ENCODE measurements at places on chromosomes 1 and 21. TPM values are rescaled to one million over a fixed set of nuclear protein-coding genes. Genes with fewer than 3 reads are reported as not detected.

MYBPH gene
- not detected for total RNA-seq

ARHGAP30 gene
- total RNA-seq: 291 TPM

SPEN gene
- 91.7 TPM for total RNA-seq

GPR157 gene
- total RNA-seq: 14.1 TPM

NID1 gene
- 0.33 TPM for total RNA-seq

INAVA gene
- not detected for total RNA-seq

DNA sequence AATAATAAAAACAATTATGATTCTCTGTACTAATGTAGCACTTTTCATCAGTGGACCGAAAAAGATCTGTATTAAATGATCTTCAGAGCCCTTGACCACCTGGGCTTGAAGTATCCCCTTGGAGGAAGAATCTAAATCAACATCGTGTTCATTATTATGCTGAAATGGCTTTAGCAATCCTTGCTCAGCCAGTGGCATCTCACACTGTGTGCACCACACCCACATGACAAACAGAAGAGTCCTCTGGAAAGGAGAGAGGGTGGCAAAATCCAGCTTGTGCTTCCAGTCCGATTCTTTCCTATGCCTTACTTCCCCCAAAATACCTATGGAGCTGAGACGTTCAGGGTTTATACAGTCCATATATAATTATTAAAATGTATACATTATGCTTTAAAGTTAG, 318.5 kb upstream of the RUNX1 start:
- no peaks in the 10 kb centered on the region for H3K4me1 ChIP-seq
- H3K36me3 ChIP-seq: no peaks in the 10 kb centered on the region
- H3K27me3 ChIP-seq: no peaks in the 10 kb centered on the region
- H3K27ac ChIP-seq: no peak overlapping the region

DNA sequence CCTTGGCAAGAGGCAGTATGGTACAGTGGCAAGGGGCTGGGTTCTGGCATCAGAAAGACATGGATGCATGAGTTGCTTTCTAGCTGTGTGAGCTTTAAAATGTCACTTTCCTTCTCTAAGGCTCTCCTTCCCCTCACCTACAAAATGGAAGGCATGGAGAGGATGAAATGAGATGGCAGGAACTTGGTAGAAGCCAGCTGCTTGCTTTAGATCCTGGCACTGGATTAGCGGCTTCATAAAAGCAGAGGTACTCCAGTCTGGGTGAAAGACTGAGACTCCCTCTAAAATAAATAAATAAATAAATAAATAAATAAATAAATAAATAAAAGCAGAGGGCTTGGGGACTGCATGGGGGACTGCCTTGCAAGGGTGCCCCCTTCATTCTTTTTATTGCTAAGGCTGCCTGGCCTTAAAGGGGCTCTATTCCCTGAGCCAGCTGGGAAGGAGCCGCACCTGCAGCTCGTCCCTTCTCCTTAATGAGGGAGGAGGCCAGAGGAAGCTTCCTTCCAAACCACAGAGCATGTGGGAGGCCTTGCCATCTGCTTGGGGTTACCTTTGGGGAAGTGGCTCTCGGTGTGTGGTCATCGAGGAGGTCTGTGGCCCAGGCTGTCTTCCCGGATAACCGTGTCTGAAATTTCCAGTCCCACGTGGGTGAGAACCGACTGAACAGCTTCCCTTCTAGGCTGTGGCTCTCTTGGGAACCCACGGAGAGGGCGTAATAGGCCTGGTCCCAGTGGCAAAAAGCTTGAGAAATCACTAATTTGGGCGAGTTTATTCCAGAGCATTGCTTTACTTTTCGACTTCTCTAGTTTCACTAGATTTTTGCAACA, 2.0 kb upstream of the ATP13A2 start:
- H3K27ac ChIP-seq: no peak overlapping the region
- H3K36me3 ChIP-seq: no peaks in the 10 kb centered on the region
- no peak for DNase-seq
- no peaks in the 10 kb centered on the region for H3K27me3 ChIP-seq
- H3K4me3 ChIP-seq: no peak overlapping the region
- H3K4me1 ChIP-seq: peaks cover 16% of the 10 kb centered on the region

- DNase-seq: no peak
- H3K4me3 ChIP-seq: peak overlapping the region; percentile 47
- peak overlapping the region; percentile 75 for H3K27ac ChIP-seq
- H3K27me3 ChIP-seq: no peaks in the 10 kb centered on the region
Observed at GRCh38 chr1:198934426-198934825, 295.6 kb downstream of the PTPRC start.

- no peaks in the 10 kb centered on the region for H3K36me3 ChIP-seq
- H3K27me3 ChIP-seq: no peaks in the 10 kb centered on the region
- DNase-seq: no peak
- no peak overlapping the region for H3K4me3 ChIP-seq
- no peaks in the 10 kb centered on the region for H3K4me1 ChIP-seq
Observed at GRCh38 chr21:31336739-31337040, 7.4 kb downstream of the TIAM1 start.

- H3K27ac ChIP-seq: no peak overlapping the region
- no peaks in the 10 kb centered on the region for H3K36me3 ChIP-seq
- DNase-seq: no peak
- H3K4me3 ChIP-seq: no peak overlapping the region
Observed at GRCh38 chr1:220526294-220526693, 1.6 kb upstream of the MARK1 start.

GRCh38 chr21:33963848-33964555, 48.4 kb upstream of the ATP5PO start:
- no peaks in the 10 kb centered on the region for H3K36me3 ChIP-seq
- no peaks in the 10 kb centered on the region for H3K27me3 ChIP-seq
- no peak for DNase-seq

- H3K36me3 ChIP-seq: no peaks in the 10 kb centered on the region
- H3K27ac ChIP-seq: no peak overlapping the region
- H3K27me3 ChIP-seq: no peaks in the 10 kb centered on the region
- no peaks in the 10 kb centered on the region for H3K4me1 ChIP-seq
- no peak for DNase-seq
Observed at GRCh38 chr1:173422456-173422976, 54.6 kb upstream of the PRDX6 start.

- H3K4me1 ChIP-seq: no peaks in the 10 kb centered on the region
- no peak overlapping the region for H3K27ac ChIP-seq
- H3K4me3 ChIP-seq: no peak overlapping the region
- no peak for DNase-seq
Observed at GRCh38 chr1:6108937-6109614, 63.4 kb downstream of the KCNAB2 start.

- no peak overlapping the region for H3K27ac ChIP-seq
- no peak for DNase-seq
- no peaks in the 10 kb centered on the region for H3K4me1 ChIP-seq
- H3K36me3 ChIP-seq: no peaks in the 10 kb centered on the region
- H3K4me3 ChIP-seq: no peak overlapping the region
Observed at GRCh38 chr1:192958871-192959270, 100.3 kb downstream of the UCHL5 start.

DNA sequence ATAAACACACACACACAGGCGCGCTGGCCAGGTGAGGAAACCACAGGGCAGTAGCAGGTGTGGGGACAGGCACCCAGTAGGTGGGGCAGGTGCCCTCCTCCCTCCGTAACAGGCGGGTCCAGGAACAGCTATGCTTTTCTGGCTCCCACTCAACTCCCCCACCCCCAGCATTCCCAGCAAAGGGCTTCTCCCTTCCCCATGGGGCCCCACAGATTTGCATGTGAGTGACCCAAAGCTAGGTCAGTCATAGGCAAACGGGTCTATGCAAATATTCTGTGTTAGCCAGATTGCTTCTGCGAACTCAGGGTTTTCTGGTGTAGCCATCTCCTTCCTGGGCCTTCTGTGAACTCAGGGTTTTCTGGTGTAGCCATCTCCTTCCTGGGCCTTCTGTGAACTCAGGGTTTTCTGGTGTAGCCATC, 114.2 kb downstream of the SIK1 start:
- no peaks in the 10 kb centered on the region for H3K27me3 ChIP-seq
- no peak overlapping the region for H3K27ac ChIP-seq

DNA sequence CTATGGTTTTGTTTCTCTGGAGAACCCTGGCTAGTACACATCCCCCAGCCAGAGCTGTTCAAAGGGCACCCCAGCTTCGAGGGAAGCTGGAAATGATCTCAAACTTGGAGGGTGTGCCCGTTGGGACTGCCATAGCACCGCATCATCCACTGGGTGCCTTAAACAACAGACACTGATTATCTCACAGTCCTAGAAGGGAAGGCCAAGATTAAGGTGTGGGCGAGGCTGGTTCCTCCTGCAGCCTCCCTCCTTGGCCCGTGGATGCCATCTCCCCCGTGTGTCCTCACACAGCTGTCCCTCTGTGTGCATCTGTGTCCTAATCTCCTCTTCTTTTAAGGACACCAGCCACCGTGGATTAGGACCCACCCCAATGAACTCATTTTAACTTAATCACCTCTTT, 4.2 kb upstream of the IBA57 start:
- DNase-seq: no peak
- peaks cover 36% of the 10 kb centered on the region for H3K4me1 ChIP-seq
- no peaks in the 10 kb centered on the region for H3K27me3 ChIP-seq
- no peak overlapping the region for H3K4me3 ChIP-seq
- no peaks in the 10 kb centered on the region for H3K36me3 ChIP-seq
